ENCODE measurements at places on chromosomes 16 and 17.

- DNase-seq, result no peak
Measured at GRCh38 chr17:30570596-30571265, 93.5 kb downstream of the GOSR1 start.

DNA sequence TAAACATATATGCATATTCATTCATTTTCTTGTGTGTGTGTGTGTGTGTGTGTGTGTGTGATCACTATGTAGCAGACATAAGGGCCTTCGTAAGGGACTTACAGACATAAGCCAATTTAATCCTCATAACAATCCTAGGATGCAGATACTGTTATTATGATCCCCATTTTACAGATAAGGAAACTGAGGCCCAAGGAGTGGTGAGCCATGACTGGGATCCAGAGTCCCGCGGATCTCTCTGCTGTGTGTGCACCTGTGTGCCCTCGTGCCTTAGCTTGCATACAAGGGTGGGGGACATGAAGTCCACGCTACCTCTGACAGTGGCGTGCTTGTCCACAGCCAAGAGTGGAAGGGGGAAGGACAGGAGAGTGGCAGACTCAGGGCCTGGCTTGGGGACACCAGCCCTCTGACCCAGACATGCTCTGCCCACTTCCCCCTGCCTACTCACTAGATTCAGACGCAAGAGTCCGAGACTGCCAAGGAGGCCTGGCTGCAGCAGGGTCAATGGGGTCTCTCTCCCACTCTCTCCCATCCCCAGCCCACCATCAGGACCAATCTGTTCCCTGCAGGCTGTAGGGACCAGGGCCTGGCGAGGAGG lies 9.8 kb upstream of the SMTNL2 start:
- DNase-seq, result no peak

- DNase-seq, result no peak
Measured at GRCh38 chr17:7229504-7229903, 4.8 kb downstream of the DVL2 start.

DNA sequence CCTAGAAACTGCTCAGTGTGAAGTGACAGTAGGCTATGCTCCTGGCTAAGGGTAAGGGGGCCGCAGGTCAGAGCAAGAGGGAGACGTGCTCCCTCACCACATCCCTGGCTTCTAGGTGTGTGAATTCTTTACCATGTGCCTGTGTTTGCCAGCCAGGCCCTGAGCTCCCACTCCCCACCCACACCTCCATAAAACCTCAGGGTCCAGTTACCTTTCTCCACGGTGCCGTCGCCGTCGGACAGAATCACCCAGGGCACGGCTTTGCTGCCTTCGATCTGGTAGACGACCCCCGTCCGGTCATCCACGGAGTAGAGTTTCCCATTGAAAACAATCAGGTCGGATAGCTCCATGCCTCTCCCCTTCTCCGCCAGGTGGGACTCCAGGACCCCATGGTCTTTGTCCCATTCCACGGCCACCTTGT lies 12.8 kb downstream of the CANT1 start:
- no peak for DNase-seq

- no peak for DNase-seq
Measured at GRCh38 chr17:1966274-1967086, 58.7 kb downstream of the RTN4RL1 start.

GRCh38 chr17:42744283-42744805 lies 496 bp downstream of the EZH1 start:
- no peak for DNase-seq

DNA sequence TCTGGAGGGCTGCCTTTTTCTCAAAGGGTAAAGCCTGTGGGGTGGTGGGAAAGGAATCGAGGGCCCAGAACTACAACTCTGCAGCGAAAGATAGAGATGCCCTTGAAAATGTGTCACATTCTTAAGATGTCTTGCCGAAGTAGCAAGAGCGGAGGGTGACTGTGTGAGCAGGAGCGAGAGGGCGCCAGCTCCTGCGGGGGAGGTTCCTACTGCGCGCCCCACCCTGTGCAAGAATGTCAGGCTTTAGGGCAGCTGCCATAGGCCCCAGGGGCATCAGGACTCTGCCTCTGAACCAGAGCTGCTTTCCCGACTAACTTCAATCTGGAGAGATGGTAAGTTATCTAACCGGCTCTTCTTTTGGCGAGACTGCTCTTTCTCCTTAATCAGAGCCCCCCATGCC lies 11.8 kb upstream of the ITGAE start:
- no peak for DNase-seq

DNA sequence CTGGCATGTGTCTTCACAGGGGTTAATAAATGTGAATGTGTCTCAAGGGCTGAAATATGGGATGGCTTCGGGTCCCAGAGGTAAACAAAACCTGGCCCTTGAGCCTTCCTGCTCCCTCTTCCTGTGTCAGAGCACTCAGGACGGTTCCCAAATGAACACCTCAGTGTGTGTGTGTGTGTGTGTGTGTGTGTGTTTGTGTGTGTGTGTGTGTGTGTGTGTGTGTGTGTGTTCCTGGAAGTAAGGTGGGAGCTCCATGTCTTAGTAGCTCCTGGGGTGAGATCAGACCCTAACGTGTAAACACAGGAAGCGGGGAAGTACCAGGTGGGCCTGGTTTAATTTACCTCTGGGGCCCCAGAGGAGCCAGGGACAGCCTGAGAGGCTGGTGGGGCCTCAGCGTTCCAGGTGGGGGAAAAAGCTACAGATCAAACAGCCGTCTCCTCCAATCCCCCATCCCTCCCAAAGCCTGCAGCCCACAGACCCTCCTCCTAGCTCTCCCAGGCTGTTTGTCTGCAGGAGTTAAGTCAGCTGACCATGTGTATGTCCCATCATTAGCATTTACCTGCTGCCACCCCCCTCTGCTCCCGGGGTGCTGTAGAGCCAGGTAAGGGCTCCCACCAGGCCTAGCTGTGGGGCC lies 6.1 kb downstream of the KIF19 start:
- DNase-seq, result no peak

GRCh38 chr16:66488505-66488904 lies 61.4 kb downstream of the BEAN1 start:
- DNase-seq, result no peak

DNA sequence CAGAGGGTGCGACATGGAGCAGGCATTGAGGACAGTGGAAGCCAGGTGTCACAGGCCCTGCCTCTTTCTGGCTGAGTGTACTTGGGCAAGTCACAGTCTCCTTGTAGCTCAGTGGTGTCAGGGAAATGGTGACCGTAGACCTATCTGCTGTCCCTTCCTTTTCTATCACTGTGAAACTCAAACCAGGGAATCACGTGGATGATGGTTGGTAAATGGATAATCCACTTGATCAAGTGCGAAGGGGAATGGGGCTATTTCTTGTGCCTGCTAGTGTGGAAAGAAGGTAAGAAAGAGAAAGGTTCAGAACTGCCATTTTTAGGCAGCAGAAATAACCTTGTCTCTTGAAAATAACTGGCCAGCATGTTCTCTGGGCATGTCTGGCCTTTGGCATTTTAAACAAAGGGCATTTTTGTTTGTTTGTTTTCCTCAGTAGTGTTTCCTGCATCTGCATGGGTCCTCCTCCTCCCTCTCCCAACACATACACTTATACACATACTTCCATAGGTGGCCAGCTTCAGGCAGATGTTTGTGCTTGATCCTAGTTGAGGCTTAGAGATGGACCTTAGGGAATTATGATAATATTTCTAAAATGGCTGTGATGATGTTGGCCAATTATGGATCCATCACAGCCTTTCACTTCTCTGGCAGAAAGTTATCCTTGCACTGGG lies 7.1 kb downstream of the TBX4 start:
- DNase-seq, result no peak

DNA sequence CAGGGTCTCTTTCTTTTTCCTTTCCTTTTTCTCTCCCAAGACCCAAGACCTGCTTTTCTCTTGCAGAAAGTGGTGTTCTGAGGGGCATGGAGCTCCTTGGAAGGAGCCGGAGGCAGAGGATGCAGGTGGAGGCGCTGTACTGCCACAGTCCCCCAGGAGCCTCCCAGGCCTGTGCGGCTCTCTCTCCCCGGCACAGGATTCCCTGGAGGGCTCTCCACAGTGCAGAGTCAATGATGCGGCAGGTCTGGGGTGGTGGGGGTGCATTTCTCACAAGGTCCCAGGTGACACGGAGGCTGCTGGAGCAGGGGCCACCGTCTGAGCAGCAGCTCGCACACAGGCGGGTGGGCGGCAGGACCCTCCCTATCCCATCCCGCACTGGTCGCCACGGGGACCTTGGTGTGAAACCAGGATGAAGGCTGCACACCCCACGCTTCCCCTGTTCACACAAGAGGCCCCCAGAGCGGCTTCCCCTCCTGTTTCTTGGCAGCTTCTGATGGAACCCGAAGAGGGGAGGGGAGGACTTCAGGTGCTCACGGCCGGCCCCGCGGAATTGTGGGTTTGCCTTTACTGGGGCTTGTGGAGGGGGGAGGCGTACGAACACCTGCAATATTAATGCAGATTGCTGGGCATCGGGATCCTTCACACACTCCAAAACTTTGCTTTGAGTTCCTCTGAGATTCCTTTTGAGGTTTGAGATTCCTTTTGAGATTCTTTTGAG lies 186.9 kb downstream of the ENGASE start:
- no peak for DNase-seq

DNA sequence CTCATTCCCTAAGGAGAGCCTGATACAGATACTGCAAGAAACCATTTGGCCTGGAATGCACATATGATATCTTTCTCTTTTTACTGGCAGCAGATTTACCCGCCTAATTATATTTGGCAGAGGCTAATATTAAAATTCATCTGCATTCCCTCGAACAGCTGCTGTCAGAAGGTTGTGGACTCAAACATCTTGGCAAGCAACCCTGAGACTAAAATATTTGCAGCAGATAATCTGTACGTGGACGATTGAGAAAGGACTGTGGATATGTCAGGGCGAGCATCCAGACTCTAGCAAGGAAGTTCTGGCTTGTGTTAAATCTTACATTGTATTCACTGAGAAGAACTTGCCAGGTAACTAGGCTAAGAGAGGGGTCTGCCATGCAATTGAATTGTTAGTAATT lies 65.2 kb downstream of the SNX20 start:
- no peak for DNase-seq

DNA sequence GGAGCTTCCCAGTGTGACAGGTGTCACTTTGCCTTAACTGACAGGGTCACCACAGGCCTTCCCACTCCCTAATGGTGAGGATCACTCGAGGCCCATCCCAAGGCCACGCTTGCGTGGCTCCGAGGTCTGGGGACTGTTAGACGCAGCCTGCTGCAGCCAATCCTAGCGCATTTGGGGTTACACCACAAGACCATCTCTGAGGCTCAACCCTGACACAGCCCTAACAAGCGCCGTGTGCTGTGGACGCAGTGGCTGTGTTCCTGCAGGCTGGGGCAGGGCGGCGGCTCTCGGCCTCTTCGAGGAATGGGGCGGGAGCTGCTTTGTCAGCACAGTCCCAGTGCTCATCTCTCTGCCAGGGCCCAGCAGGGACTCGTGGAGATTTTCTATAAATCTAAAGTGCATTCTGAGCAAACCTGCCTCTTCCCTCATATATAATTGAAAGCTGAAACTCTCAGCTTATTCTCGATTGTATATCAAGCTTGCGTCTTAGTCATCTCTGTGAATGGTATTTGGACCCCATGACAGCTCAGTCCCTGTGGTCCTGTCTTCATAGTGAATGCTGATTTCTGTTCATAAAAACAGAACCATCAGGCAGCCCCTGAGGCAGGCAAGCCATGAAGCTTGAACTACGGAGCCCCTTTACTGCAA lies 65.8 kb upstream of the CHMP6 start:
- DNase-seq, result no peak

Measured in NCI-H2081 treated with DMSO at 0.1 percent for 48 hours (cell line).